ENCODE measurements at places on chromosomes 4 and X.

GRCh38 chr4:176778491-176778890 lies 14.2 kb downstream of the VEGFC start:
- no peak for DNase-seq

GRCh38 chr4:170666909-170667308 lies 577.2 kb upstream of the AADAT start:
- DNase-seq = no peak

- DNase-seq = no peak
Measured at GRCh38 chr4:94909645-94910044, 151.9 kb downstream of the BMPR1B start.

DNA sequence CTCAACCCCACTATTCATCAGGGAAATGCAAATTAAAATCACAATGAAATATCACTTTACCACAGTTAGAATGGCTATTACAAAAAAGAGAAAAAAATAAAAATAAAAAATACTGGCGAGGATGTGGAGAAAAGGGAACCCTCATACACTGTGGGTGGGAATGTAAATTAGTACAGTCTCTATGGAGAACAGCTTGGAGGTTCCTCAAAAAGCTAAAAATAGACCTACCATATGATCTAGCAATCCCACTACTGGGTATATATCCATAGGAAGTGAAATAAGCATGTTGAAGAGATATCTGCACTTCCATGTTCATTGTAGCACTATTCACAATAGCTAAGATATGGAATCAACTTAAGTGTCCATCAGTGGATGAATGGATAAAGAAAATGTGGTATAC lies 50.5 kb upstream of the PAGE1 start:
- no peak for DNase-seq

- DNase-seq = no peak
Measured at GRCh38 chrX:44253575-44253942, 89.9 kb downstream of the EFHC2 start.

- no peak for DNase-seq
Measured at GRCh38 chr4:88188738-88189417, 30.4 kb upstream of the ABCG2 start.

DNA sequence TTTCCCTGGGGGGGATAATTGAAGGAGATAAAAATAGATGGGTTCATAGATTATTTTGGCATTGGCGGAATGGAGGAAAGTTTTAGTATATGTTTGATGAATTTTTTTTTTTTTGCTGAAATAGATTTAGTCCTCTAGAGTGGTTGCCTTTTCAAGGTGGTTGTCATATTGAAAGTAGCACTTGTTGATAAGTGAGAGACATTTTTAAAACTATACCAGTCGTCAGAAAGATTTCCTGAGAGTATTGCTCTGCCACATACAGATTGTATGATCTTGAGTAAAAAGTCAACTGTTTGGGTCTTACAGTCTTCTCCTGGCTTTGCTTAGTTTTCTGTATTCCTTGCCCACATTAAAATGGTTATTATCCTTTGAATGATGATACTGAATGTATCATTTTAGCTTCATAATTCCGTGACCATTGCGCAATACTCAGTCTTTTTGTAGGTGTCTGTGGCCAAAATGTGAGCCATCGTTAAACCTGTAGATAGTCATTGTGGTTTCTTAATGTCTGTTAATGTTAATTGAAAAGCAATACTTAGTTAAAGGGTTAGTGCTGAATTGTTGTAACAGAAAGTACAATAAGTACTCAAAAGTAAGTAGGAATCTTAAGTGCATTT lies 7.1 kb downstream of the SMARCAD1 start:
- no peak for DNase-seq

DNA sequence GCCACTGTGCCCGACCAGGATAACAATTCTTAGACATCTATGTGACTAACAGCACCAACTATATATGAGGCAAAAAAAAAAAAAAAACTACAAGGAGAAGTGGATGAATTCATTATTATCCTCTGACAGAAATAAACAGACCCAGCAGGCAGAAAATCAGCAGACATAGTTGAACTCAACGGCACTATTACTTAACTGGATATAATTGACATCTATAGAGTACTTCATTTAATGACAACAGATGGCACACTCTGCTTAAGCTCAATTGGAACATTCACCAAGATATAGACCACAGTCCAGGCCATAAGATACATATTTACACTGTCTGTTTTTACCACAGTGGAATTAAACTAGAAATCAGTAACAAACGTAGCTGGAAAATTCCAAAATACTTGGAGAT lies 13.3 kb downstream of the CLDN22 start:
- no peak for DNase-seq

DNA sequence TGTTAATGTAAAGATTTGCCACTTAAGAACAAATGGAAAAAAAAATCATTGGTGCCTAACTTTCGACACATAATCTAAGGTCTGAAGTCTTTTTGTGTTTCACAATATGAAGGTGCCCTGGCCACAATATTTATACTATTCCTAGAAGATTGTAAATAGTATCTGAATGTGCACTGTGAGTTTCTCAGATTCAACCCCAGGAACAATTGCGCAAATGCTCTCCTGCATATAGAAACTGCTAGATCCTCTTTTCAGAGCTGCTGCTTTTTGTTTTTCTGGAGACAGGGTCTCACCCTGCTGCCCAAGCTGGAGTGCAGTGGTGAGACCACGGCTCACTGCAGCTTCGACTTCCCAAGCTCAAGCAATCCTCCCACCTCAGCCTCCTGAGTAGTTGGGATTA lies 480.1 kb upstream of the FTHL17 start:
- DNase-seq = no peak

DNA sequence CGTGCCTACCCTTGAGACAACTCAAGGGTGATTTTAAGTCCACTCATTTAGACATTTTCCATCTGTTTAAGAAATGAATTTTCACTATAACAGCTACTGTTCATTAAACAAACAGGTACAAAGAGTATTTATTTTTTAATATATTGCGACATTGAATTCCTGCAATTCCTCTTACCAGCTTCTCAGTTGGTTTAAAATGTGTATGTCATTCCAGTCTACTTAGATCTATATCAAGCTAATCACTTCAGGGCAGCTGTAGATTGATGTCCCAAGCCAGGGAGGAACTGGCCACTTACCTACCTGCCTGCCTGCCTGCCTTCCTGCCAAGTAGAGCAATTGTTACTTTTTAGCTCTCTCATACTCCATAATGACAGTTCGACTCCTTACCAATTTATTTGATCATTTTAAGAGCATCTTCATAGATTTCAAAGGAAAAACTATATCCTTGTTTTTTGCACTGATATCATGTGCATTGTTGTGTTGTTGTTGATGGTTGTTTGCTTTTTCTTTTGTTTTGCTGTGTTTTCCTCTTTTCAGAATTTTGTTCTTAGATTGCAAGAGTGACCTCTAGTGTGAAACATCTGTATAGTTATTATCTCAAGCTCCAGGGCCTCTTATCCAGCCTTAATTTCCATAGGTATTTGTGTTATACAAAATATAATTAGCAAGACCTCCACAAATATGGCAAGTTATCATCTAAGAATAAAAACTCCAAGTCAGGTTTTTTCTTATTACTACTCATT lies 120.9 kb upstream of the NRK start:
- DNase-seq = no peak

DNA sequence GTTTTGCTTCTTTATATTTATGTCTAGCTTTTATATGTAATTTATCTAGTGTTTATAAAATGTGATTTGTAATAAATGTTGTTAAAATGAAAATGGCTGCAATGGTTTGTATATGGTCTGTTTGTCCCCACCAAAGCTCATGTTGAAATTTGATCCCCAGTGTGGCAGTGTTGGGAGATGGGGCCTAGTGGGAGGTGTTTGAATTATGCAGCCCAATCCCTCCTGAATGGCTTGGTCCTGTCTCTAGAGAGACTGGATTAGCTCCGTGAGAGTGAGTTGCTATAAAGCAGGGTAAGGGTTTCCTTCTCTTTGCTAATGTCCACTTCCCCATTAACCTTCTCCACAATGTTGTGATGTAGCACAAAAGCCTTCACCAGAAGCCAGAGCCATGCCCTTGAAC lies 30.0 kb upstream of the JADE3 start:
- DNase-seq = no peak

GRCh38 chrX:15059474-15059873 lies 186.3 kb downstream of the MOSPD2 start:
- no peak for DNase-seq

DNA sequence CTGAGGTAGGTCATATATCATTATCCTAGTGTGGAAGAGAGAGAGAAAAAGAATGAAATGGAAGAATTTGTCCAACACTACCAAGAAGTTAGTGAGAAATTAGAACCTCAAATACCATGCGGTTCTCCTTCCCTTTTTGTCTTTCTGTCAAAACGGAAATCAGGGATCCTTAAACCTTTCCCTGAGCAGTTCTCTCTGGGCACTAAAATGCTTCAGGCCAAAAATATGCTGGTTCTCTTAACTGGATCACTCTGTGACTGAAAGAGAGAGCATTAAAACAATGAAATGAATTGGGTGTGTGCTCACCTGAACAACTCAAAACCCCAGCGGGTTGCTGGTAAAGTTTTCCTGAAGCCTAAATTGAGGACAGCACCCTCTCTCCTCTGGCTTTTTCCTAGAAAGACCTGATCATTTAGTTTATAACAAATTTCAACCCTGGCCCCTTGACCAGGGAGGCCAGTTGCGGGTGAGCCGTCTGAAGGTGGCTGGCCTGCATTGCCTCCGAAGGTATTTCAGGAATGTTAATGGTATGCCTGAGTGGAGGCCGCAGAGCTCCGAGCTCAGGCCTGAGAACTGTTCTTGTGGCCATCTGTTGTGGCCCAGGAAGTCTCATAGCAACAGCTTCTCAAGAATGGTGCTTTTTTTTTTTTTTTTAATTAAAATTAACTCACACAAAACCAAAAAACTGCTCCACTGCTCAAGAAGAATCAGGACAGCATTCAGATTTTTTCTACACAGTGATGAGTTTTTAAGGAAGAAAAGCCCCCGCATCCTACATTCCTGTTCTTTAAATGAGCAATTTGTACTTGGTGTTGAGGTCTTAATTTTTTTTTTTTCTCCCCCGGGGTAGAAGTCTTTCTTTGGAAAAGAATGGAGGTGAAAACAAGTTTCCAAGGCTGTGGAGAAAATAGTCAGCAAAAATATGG lies 155.1 kb downstream of the SHROOM3 start:
- DNase-seq = no peak

DNA sequence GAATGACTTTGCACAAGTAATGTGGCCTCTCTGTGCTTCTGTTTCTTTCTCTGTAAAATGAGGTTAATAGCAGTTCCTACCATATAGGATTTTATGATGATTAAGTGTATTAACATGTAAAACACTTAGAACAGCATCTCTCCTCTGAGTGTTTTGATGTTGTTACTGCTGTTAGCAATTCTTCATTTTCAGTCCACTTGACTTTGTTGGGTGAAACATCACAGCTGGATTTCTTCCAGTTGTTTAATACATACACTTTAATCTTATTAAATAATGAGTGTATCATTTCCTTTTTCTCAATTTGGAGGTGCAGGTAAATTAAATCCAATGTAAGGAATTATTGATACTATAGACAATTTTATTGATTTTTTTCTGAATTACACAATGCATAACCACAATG lies 113.6 kb downstream of the KDR start:
- DNase-seq = no peak

DNA sequence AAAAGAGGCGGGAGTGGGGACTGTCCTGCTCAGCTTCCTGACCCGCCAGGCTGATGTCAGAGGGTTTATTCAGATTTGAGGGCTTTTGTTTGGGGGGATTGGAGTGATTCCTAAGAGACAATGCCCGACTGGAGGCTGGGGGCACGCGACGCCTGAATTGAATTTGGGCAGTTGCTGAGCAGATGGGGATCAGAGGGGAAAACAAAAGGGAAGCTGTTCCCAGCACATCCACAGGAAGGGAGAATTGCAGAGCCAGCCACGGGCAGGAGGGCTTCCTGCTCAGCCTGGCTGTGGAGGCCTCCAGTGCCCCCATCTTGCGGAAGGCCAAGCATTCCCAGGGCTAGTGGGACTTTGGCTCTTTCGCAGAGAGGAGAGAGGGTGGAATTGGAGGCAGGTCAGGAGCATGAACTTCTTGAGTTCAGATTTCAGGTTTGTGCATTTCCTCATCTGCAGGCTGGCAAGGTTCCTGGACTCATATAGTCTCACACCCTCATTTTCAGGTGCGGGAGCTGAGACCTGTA lies 162.8 kb downstream of the NHS start:
- DNase-seq = no peak

- DNase-seq = no peak
Measured at GRCh38 chr4:78225236-78225635, 168.1 kb downstream of the FRAS1 start.

DNA sequence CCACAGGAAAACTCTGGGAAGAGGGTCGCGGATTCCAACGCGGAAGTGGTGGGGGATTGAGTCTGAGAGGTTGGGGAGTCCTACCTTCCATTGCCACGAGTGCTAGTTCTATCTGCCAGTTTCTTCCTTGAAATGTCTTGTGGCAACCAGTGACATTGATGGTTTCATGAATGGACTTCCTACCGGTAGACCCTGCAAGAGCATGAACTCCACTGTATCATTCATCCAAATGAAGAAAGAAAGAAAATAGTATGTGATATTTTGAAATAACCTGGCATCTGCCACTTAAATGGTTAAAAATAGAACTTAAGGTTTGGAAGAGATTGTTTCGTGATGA lies 1.1 kb upstream of the SLC10A7 start:
- no peak for DNase-seq

DNA sequence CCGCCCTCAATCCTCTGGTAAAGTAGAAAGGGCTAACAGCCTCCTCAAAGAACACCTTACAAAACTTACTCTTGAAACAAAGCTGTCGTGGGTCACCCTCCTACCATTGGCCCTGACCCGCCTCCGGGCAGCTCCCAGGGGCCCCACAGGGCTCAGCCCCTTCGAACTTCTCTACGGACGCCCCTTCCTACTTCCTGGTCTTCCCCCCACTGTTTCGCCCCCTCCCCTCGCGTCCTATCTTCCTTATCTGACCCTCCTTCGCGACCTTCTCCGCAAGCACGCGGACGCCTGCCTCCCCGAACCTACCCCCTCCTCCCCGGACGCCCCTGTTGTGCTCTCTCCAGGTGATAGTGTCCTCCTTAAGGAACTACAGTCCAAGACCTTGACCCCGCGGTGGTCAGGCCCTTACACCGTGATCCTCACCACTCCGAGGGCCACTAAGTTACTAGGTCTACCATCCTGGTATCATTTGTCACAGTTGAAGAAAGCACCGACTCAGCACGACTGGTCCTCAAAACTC lies 963.1 kb downstream of the RPA4 start:
- no peak for DNase-seq

GRCh38 chr4:8322794-8323704 lies 53.5 kb downstream of the HTRA3 start:
- no peak for DNase-seq

DNA sequence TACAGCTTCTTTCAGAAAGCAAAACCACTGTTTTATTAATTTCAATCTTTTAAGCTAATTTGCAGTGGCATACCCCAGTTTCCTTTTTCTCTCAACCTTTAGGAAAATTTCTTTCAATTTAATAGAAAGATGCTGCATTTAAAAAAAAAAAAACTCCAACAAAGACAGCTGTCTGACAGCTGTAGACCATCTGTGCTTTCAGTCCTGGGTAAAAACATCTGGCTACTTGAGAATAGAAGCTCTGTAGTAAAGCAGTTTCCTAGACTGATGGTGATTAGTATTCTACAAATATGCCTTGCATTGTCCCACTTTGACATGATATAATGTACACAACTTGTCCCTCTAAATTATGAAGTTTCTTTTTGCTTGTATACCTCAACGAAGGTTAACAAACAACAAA lies 197.8 kb downstream of the EDA start:
- no peak for DNase-seq

GRCh38 chr4:13322681-13323101 lies 161.4 kb downstream of the RAB28 start:
- DNase-seq = no peak

GRCh38 chr4:135382280-135382959 lies 1180.8 kb upstream of the PABPC4L start:
- DNase-seq = no peak

GRCh38 chr4:33940281-33940680 lies 2304.0 kb downstream of the ARAP2 start:
- no peak for DNase-seq
